Activated CD4-positive, alpha-beta T cell treated with anti-CD3 and anti-CD28 coated beads, Interleukin-2, amount 10 ng/mL, durations not matched to agents 7 days and 5 days (primary cell): ENCODE measurements at places on chromosomes 7 and 10. TPM values are rescaled to one million over a fixed set of nuclear protein-coding genes. Genes with fewer than 3 reads are reported as not detected.

GRCh38 chr10:78774999-78775711 is 293.6 kb upstream of the ZMIZ1 start:
- DNase-seq, result no peak

- DNase-seq, result no peak
These were observed 436.2 kb upstream of the GALNT17 start for GRCh38 chr7:70695795-70696083.

DNA sequence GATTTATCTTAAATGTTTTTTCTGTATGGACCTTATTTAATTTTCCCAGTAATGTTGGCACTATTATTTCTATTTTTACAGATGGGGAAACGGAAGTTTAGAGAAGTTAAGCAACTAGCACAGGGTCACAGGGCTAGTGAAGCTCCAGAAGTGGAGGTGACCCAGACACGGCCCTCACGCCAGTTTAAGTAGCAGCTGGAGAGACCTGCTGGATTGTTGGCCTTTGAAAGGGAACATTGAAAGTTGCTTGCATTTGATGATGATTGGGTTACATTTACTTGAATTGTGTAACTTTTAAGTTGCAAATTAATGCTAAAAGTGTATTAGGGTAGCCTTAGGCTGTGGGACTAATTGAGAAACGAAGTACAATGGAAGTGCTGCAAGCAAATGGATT is 25.6 kb downstream of the CDK14 start:
- DNase-seq, result no peak

GRCh38 chr7:104677587-104677986 is 336.4 kb upstream of the KMT2E start:
- DNase-seq, result no peak

- DNase-seq, result no peak
These were observed 78.7 kb downstream of the FEZF1 start for GRCh38 chr7:122225874-122226273.

DNA sequence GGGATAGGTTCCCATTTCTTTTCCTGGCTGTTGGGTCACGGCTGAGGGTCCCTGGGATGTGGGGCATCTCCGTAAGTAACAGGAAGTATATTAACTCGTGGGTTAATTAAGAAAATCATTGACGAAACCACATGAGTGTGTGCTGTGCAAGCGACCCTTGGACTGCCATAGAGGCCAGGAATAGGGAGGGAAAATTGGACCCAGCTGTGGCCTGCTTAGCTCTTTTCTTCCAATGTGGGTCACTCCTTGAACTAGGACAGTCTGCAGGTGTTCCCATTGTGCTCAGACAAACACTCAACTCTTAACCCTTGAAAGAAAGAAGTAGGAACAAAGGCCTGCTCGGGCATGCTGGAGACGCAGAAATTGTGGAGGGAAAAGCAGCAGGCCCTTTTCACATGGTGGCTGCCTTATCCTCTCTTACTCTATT is 25.6 kb upstream of the PLEKHA1 start:
- DNase-seq, result no peak

DNA sequence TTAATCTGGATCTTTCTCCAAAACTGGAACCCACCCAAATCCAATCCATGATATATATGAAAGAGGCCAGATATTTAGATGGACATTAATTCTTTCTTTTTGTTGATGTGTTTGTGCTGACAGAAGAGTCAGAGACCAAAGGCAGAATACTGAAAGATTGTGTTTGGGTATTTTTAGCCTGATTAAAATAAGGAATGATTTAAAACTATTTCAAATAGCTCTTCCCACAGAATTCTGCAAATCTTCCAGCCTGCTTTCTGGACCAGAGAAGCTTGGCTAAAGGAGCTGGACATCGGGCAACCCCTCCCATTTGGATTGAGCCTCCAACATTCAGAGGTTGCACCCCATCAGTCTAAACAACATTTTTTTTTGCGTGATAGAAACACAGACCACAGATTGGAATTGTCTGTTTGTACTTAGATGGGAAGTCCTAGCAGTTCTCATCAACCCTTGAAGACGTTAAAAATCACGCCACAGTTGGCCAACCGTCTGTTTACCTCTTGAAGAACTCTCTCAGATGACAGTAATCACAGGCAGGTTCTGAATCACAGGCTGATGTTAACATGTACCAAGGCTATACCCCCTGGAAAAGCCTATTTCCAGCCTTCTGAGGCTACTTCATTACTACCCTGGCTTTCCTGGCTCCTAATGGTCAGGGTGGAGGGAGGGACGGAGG is 155.2 kb upstream of the NRP1 start:
- no peak for DNase-seq

DNA sequence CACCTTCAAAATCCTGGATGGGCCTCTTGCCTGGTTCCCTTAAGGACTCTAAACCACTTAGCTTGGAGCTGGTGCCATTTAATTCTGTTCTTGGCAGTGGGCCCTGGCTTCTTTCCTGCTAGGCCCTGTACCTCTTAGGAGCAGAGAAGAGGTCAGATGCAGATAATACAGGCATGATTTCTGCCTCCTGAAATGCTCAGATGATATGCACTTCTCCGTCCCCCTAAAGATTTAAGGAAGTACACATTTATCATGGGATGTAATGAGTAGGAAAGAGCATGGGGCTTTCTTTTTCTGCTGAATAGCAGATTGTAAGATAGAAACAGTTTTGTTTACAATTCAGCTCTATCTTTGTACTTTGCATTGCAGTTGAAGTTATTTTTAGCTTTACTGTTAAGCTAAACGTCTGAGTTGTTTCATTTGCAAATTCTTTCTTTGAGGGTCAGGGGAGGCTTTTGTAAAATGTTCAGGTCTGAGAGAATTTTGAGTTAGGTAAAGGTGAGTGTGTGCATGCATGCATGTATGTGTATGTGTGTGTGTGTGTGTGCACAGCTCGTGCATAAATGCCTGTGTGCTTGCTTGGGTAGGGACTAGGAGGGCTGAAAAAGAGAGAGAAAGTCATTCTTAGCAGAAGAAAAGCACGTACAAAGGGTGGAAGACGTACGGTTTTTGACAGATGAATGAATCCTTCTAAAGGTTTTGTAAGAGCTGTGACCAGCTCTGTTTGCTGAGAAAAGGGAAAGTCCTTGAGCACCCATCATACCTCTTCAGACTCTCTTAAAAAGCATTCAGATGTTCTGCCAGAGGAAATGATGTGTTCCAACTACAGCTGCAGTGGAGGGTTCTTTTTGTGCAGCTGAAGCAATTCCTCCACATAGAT is 364.2 kb downstream of the AUTS2 start:
- DNase-seq, result no peak

The GIMAP5 gene
- 111 TPM for total RNA-seq

The CALML5 gene
- total RNA-seq, result not detected

The FKBP6 gene
- total RNA-seq, result not detected

The REPIN1 gene
- total RNA-seq, result 54.6 TPM
